ENCODE measurements at places on chromosomes 3 and 15.

DNA sequence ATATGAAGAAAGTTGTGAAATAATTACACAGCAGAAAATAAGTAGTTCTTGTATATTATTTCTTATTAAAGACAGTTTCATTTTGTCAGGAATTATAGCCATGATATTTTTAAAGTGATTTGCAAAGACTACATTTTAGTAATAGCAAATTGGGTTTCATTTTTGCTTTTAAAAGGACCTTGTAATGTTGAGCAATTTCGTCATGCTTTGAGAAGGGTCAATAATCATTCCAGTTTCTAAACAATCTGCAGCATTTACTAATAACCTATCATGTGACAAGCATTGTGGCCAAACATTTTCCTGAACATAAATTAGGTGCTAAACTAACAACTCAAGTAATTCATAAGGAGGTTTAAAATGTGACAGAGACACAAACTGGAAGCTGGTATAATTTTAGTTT, 214.4 kb upstream of the CBLB start:
- no peak for DNase-seq

DNA sequence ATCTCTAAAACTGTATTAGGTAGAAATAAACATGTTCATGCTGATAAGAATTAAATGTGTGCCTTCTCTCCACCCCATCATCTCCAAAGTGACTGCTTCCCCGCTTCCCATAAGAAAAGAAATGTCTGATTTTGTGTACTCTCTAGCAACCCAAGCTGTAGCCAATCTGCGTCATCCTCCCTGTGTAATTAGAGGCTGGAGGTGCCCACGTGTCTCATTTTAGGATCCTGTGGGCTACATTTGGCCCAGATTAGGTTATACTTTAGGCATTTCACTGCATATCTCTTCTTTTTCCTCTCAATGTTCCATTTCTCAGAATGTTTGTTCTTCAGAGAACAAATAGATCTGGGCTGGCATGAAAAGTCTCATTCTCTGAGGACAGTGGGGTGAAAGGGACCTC, 19.3 kb upstream of the ZNF148 start:
- no peak for DNase-seq

DNA sequence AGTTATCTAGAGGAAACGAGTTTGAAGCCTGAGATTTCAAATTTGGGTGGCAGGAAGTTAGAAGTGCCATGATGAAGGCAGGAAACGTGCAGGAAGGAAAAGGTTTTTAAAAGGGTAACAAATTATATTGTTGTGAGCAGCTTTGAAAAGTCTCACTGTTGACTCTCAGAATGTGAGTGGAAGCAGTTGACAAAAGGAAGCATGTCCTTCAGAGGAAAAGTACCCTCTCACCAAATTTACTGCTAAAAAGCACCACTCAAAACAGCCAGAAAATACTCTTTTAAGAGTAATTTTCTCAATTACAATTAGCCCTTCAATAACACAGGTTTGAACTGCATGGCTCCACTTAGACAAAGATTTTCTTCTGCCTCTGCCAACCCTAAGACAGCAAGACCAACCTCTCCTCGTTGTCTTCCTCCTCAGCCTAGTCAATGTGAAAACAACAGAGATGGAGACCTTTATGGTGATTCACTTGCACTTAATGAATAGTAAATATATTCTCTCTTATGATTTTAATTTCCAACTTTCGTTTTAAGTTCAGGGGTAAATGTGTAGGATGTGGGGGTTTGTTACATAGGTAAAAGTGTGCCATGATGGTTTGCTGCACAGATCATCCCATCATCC, 117.1 kb upstream of the LIPC start:
- DNase-seq = no peak

- peak; percentile 81 for DNase-seq
Measured at GRCh38 chr3:10224794-10225665, 23.2 kb upstream of the TATDN2 start.

GRCh38 chr3:139954146-139954860, 19.3 kb downstream of the CLSTN2 start:
- DNase-seq = no peak

GRCh38 chr3:192079098-192079497, 618.1 kb downstream of the PYDC2 start:
- no peak for DNase-seq

GRCh38 chr15:43330780-43331087, 361 bp upstream of the LCMT2 start:
- no peak for DNase-seq

DNA sequence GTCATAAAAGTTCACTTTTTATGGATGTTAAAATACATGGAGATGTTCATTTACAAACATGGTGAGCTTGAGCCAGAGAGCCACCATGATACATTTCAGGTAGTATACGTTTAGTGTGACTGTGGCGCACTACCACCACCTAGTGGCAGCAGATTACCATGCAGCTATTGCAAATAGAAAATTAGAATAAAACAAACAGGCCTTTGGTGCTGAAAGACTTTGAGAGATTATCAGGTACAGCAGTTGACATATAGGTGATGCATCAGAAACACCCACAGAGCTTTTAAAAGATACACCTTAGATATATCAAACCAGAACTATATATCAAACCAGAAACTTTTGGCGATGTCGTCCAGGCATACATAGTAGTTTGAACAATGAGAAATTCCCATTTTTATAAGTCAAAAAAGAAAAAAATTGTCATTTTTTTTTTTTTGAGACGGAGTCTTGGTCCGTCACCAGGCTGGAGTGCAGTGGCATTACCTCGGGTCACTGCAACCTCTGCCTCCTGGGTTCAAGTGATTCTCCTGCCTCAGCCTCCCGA, 42.0 kb upstream of the ICE2 start:
- DNase-seq = peak; percentile 83

GRCh38 chr3:169022457-169022856, 641.1 kb downstream of the MECOM start:
- DNase-seq = no peak

GRCh38 chr3:11592445-11593298, 51.0 kb downstream of the VGLL4 start:
- DNase-seq = no peak

DNA sequence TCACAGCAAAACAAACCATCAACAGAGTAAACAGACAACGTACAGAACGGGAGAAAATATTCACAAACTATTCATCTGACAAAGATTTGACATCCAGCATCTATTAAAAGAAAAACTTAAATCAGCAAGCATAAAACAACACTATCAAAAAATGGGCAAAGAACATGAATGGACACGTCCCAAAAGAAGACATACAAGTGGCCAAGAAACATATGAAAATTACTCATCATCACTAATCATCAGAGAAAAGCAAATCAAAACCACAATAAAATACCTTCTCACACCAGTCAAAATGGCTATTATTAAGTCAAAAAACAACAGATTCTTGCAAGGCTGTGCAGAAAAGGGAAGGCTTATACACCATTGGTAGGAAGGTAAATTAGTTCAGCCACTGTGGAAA, 13.7 kb upstream of the SERPINI2 start:
- DNase-seq = no peak

DNA sequence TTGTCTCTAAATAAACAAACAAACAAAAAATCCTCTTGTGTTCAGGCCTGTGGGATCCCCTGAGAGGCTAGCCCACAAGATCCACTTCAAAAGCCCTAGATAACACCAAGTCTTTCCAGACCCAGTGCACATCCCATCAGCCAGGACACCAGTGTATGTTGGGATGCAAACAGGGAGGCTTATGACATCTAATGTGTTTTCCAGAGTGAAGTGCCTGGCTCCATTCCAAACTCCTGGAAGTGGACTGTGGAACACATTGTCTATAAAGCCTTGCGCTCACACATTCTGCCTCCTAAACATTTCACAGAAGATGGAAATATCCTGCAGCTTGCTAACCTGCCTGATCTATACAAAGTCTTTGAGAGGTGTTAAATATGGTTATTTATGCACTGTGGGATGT, 57.0 kb downstream of the MLH1 start:
- no peak for DNase-seq

Data from NAMALWA (cell line).